Activated CD4-positive, alpha-beta memory T cell treated with anti-CD3 and anti-CD28 coated beads for 36 hours (primary cell): ENCODE measurements at places on chromosomes 5 and 9. TPM values are rescaled to one million over a fixed set of nuclear protein-coding genes. Genes with fewer than 3 reads are reported as not detected.

DNA sequence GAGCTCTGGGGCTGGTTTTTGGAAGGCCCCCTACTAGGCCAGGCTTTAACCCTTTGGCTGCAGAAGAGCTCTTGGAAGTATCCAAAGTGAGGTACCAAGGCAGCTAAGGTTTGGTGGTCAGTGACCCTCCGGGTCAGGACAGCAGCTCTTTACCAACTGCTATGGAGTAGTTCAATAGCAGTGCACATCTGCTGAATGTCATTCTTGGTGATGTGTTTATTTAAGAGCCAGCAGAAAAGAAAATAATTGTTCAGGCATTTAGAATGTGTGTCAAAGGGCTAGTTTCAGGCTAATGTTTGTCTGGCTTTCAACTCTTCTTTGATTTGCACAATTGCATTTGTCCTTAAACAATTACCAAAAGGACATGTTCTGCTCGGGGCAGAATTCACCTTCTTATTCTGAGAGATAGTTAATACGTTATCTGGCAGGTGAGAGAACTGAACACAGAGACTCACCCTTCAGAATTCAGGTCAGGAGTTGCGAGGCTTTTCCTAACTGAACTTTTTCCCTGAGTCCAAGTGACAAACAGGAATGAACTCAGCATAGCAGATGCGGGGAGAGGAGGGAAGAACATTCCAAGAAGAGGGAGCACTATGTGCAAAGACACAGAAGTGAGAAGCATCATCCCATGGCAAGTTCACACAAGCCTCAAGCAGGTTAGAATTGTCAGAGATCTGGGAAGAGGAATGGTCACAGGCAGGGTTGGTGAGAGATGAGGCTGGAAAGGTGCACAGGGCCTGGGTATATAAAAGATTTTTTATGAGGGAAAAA is 556.7 kb upstream of the TLE4 start:
- no peak for DNase-seq

GRCh38 chr5:163594951-163595350 is 89.5 kb downstream of the MAT2B start:
- no peak for DNase-seq

DNA sequence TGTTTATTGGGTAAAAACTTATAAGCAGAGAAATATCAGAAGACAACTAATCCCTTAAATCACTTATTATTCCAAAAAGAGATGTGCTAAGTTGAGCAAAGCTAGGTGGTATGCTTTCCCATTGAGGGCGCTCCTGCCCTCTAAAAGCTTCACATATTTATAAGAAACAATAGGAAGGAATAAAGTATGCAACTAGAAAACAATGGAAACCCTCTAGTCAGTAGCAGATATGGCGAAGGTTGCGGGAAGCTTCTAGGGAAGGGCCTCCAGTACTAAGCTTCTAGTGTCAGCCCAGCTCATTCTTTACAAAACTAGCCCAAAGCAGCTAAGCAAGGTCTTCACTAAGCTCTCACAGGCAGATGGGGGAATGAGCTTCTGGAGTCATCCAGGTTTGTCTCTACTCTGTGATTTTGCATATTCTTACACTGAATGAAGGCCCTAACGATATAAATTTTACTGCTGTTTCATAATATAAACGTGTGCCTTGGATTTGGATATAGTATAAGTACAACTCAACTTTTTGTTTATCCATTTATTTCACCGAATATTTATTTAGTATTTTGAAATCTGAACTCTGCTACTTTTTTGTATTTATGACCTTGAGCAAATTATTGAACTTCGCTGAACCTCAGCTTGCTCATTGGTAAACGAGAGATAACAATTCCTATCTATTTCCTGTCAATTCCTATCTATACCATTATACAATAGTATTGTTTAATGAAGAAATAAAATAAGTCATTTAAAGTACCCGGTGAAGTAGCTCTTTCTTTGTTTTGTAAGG is 571.4 kb downstream of the ELAVL2 start:
- no peak for DNase-seq

DNA sequence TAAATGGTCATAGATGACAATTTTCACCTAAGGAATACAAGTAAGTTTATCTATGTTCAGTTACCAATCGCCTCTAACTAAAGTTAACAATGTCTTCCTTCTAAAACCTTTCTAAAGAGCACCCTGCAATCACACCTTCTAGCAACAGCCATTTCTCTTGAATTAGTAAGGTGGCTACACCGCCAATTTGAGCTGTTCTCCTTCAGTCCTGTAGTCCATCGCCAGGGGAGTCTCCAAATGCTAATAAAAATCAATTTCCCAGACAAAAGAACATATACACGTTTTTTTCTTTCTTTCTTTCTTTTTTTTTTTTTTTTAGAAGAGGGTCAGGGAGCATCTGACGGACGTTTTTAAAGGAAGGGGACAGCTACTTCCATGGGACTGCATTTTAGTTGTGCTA is 729 bp upstream of the RORB start:
- no peak for DNase-seq

DNA sequence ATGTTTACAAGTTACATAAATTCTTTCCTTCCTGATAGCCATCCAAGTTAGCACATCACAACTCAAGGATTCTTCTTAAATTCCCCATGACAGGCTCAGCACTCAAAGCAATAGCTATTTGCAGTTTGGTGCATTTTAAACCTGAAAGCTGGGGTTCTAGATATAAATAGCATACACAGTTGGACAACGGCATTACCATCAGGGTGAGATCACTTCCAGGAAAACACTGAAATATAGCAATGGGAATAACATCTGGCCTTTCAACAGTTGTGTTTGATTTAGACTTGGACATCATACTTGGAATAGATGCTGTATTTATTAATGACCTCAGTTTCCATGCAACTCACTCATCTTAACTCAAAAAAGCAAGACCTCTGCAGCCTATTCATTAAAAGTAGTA is 24.7 kb upstream of the LECT2 start:
- DNase-seq: no peak

- no peak for DNase-seq
These were observed 31.0 kb downstream of the SLC9A3 start for GRCh38 chr5:493119-493701.

GRCh38 chr5:36422952-36423351 is 121.2 kb upstream of the RANBP3L start:
- no peak for DNase-seq

DNA sequence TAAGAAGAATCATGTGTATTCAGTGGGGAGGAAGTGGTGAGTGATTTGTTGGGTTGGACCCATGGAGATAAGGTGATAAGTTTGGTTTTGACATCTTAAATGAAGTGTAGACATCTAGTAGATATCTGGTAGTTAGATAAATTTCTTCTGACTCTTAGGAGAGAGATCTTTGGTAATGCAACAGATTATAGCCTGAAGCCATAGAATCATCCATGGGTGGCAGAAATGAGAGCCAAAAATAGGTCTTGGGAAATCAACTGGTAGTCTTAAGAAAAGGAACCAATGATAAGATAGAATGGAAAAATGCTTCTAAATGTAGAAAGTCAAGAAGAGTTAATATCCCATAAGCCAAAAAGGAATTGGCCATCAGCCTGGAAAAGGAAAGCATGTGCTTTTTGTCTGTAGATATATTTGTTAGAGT is 532.7 kb upstream of the GRAMD2B start:
- no peak for DNase-seq

DNA sequence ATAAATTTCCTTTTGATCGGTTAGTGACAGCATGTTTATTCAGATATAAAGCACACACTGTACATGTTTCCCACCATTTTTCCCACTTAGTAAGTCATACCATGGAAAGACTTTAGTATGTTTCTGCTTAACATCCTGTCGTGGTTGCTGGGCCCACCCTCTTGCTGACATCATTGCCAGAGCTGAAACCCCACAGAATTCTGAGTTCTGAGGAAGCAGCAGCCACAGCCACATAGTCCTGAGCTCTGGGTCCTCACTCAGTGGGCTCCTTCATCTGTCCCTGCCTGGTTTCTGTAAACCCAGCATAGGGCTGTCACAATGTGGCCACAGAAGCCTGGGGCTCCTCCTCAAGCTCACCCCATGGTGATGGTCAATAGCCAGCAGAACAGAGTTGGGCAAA is 441.5 kb downstream of the ENC1 start:
- DNase-seq: peak; percentile 45

DNA sequence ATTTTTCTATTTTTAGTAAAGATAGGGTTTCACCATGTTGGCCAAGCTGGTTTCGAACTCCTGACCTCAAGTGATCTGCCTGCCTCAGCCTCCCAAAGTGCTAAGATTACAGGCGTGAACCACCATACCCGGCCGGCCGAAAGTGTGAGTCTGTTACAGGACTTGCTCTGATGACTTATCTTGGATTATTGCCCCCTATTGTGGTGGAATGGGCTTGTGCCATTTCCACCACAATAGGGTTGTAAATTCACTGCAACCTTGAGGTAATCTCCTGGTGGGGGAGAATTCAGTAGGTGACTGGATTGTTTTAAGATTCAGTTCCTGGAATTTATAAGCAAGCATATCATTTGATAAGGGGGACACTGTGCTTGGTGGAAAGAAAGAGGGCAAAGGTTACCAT is 15.0 kb upstream of the HMGCR start:
- no peak for DNase-seq

SLC25A2 gene
- 0.31 TPM for total RNA-seq

DNA sequence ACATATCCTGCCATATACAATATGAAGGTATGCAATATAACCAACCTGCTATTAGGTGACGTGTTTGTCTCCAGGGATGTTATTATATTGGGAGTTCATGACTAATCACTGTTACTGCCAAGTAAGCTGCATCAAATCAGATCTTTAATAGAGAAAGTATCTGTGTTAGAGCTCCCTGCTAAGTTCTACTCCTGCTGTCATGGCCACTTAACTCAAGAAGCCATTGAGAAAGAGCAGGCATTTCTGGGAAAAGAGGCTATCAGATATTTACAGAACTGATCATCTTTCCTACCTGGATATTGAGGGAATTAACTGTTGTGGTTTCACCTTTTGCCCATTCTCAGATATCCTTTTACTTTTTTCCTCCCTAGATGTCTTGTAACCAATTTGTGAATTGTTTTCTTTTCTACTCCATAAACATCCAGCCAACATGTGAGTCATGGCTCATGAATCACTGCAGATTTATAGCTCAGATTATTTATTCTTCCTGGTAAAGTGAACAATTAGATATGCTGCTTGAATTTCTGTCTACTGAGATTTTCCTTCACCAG is 634.8 kb upstream of the FAM174A start:
- DNase-seq: no peak

WDR38 gene
- total RNA-seq: not detected
